Common myeloid progenitor, CD34-positive (primary cell): ENCODE measurements at places on chromosomes 13 and 19.
A peak's percentile ranks its signal among the peaks of the same experiment; 100 is the strongest.

- H3K27ac ChIP-seq: no peak overlapping the region
- no peaks in the 10 kb centered on the region for H3K27me3 ChIP-seq
- peaks cover 18% of the 10 kb centered on the region for H3K4me1 ChIP-seq
- H3K4me3 ChIP-seq: no peak overlapping the region
These were observed 58.6 kb upstream of the WDFY2 start for GRCh38 chr13:51525567-51526167.

- H3K36me3 ChIP-seq: no peaks in the 10 kb centered on the region
- H3K4me1 ChIP-seq: peaks cover 44% of the 10 kb centered on the region
- H3K27me3 ChIP-seq: no peaks in the 10 kb centered on the region
- peak overlapping the region; percentile 81 for H3K27ac ChIP-seq
These were observed 523 bp downstream of the ELAVL1 start for GRCh38 chr19:8004723-8005513.

DNA sequence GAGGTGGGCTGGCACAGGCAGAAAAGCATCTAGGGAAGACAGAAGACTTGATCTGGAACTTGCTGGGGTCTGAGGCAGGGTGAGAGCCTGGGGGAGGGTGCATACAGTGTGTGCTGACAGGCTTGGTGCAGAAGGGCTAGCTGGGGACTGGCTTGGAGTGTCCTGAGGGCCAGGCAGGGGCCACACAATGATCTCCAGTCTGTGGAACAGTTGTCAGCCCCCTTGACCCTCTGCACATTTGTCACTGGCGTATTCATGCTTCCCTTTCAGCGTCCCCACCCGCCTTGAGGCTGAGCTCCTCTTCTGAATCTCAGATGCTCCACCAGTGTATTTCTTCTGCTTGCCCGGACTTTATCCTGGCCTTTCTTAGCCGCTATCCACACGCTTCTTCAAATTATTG, 2.8 kb upstream of the MICU2 start:
- no peak overlapping the region for H3K27ac ChIP-seq
- DNase-seq: no peak
- H3K27me3 ChIP-seq: peaks cover 9% of the 10 kb centered on the region

GRCh38 chr19:10580979-10581631, 6.0 kb downstream of the AP1M2 start:
- H3K4me1 ChIP-seq: peaks cover 4% of the 10 kb centered on the region
- DNase-seq: peak; percentile 93
- H3K27ac ChIP-seq: no peak overlapping the region
- no peaks in the 10 kb centered on the region for H3K36me3 ChIP-seq

DNA sequence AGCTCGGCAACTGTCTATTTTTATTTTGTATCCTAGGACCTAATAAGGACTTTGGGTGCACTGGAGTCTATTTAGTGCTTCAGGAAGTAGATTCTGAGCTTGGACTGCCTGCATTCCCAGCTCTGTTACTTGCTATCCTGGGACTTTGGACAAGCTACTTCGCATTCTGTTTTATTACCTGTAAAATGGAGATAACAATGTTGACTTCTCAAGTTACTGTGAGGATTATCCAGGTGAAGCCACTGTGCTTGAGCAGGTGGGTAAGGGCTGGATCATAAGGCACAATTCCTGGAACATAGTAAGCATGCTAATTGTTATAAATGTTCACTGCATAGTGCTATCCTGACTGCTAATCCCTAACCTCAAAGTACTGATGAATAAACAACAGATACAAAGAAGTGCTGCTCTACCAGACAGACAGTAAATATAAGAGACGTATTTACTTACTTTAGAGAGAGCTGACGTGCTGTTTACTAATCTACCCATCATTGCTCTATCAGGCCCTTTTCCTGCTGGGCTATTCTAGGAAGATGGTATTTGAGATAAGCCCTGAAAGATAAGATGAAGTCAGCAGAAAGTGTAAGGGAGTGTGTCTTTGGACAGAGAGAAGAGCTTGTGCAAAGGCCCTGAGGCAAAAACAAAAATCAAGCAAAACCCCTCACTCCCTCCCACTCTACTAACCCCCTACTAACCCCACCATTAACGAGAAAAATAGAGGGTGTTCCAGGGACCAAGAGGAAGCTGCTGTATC, 50.8 kb upstream of the FLT1 start:
- H3K36me3 ChIP-seq: no peaks in the 10 kb centered on the region
- no peak for DNase-seq
- no peaks in the 10 kb centered on the region for H3K27me3 ChIP-seq
- no peak overlapping the region for H3K4me3 ChIP-seq
- no peak overlapping the region for H3K27ac ChIP-seq

DNA sequence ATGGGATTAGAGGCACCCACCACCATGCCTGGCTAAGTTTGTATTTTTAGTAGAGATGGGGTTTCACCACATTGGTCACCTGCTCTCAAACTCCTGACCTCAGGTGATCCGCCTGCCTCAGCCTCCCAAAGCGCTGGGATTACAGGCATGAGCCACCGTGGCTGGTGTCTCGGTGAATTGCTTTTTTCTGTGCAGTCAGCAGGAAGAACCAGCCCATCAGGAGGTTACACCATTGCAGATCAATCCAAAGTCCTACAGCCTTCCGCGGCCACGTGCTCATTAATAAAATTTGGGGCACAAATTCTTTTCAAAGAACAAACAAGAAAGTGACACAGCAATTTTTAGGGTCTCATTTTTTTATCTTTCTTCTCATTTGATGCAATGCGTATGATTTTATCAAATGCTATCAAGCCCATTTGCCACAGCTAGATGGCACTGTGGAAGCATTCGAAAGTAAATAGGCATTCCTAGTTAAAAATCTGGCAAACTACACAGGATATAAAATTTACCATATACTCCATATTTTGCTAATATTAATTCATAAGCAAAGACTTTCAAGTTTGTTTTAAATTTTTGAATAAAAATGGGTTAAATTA, 54.4 kb upstream of the ZNF835 start:
- no peaks in the 10 kb centered on the region for H3K27me3 ChIP-seq
- no peak overlapping the region for H3K4me3 ChIP-seq
- no peaks in the 10 kb centered on the region for H3K4me1 ChIP-seq
- no peak overlapping the region for H3K27ac ChIP-seq
- no peaks in the 10 kb centered on the region for H3K36me3 ChIP-seq
- peak; percentile 56 for DNase-seq

GRCh38 chr19:3636506-3636905, 9.9 kb upstream of the CACTIN start:
- H3K27me3 ChIP-seq: no peaks in the 10 kb centered on the region
- H3K36me3 ChIP-seq: no peaks in the 10 kb centered on the region
- no peak overlapping the region for H3K4me3 ChIP-seq
- no peak for DNase-seq
- H3K27ac ChIP-seq: no peak overlapping the region

DNA sequence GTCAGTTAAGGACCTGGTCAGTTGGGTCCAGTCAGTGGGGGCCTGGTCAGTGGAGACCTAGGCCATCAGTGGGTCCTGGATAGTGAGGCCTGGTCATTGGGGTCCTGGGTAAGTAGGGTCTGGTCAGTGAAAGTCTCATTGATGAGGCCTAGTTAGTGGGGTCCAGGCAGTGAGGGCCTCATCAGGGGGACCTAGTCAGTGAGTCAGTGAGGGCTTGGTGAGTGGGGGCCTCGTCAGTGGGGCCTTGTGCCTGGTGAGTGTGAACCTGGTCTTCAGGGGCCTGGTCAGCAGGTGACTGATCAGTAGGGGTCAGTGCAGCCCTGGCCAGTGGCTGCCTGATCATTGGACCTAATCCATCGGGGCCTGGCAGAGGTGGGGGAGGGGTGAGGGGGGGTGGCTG, 42.6 kb upstream of the TPM4 start:
- H3K4me3 ChIP-seq: no peak overlapping the region
- peaks cover 6% of the 10 kb centered on the region for H3K4me1 ChIP-seq
- no peak overlapping the region for H3K27ac ChIP-seq

DNA sequence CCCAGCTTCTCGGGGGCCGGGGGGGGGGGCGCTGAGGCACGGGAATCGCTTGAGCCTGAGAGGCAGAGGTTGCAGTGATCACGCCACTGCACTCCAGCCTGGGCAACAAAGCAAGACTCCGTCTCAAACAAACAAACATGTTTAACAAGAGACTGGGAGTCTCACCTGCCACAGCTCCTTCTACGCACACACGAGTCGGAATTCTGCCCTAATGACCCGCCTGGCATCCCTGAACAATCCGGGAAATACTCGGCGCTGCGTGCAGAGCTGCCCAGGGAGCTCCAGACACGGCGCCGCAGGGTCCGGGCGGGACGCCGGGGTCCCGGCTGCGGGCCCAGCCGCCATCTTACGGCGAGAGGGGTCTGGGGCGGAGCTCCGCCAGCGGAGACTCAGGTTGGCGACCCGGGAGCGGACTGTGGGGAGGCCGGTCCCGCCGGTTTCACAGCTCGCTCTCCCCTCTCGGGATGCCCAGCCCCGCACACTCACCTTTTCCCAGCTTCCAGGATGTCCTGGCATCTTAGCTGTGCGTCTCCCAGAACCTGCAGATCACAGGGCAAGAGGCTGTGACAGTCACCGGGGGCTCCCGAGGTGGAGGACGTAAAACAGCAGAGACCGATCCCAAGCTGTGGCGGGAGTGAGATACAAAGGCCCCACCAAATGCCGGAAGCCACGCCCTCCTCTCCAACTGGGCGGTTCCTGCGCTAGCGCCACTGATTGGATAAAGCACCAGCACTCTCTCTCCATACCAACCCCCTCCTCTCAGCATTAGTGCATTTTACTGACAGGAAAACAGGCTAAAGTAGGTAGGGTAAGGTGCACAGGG, 23.6 kb upstream of the ZNF724 start:
- no peaks in the 10 kb centered on the region for H3K27me3 ChIP-seq
- H3K27ac ChIP-seq: peak overlapping the region; percentile 93
- peak overlapping the region; percentile 86 for H3K4me3 ChIP-seq
- peaks cover 4% of the 10 kb centered on the region for H3K4me1 ChIP-seq
- peaks cover 19% of the 10 kb centered on the region for H3K36me3 ChIP-seq

DNA sequence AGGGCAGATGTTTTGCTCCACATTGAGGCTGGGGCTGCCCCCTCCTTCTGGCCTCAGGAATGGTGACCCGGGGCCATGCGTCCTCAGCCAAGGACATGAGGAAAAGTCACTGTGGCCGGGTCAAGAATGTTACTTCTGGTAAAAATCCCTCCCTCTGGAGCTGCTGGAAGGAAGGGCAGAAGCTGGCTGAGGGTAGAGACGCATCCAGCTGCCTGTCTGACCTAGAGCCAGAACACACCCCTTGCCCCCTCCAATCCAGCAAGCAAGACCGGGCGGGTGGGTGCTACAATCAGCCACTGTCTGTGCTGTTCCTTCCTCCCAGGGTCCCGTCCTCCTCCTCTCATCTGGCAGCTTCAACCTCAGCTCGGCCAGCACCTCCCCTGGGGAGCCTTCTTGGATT, 59.0 kb downstream of the PTPRS start:
- no peak for DNase-seq
- H3K27ac ChIP-seq: no peak overlapping the region
- no peak overlapping the region for H3K4me3 ChIP-seq
- H3K27me3 ChIP-seq: no peaks in the 10 kb centered on the region
- no peaks in the 10 kb centered on the region for H3K36me3 ChIP-seq
- no peaks in the 10 kb centered on the region for H3K4me1 ChIP-seq

DNA sequence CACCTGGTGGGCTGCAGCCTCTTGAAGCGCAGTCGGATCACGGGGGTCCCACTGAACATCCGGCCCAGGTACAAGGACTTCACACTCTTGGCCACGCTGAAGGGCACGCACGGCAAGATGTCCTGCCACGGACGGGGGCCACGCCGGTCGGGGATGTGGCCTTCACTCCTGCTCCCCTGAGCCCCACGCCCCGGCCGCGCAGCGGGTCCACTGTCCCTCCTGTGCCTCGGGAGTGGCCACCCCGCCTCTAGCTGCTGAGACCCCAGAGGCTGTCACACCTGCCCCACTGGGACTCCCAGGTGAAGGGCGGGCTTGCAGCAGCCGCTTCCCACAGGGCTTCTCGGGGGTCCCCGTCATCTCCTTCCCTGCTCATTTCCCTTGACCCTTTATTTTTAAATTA, 31.2 kb downstream of the GAS6 start:
- no peak overlapping the region for H3K27ac ChIP-seq
- H3K4me1 ChIP-seq: no peaks in the 10 kb centered on the region

DNA sequence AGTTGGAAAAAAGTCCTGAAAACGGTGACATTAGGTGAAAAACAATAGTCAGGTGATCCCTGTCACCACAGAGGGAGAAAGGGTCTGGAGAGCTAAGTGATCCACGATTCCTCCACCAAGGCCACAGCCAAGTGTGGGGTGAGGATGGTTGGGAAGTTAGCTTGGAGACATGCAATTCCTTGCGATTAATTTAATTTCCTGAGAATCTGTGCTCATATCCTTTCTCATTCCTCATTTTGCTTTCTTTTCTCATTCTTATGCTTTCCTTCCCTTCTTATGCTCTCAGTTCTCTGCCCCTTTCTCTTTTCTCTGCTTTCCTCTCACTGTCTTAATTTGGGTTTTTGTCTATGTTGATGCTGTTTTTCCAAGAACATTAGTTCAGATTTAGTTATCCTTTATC, 68.8 kb downstream of the GPC5 start:
- no peaks in the 10 kb centered on the region for H3K27me3 ChIP-seq
- H3K4me3 ChIP-seq: no peak overlapping the region
- H3K4me1 ChIP-seq: no peaks in the 10 kb centered on the region
- DNase-seq: no peak
- H3K36me3 ChIP-seq: no peaks in the 10 kb centered on the region

DNA sequence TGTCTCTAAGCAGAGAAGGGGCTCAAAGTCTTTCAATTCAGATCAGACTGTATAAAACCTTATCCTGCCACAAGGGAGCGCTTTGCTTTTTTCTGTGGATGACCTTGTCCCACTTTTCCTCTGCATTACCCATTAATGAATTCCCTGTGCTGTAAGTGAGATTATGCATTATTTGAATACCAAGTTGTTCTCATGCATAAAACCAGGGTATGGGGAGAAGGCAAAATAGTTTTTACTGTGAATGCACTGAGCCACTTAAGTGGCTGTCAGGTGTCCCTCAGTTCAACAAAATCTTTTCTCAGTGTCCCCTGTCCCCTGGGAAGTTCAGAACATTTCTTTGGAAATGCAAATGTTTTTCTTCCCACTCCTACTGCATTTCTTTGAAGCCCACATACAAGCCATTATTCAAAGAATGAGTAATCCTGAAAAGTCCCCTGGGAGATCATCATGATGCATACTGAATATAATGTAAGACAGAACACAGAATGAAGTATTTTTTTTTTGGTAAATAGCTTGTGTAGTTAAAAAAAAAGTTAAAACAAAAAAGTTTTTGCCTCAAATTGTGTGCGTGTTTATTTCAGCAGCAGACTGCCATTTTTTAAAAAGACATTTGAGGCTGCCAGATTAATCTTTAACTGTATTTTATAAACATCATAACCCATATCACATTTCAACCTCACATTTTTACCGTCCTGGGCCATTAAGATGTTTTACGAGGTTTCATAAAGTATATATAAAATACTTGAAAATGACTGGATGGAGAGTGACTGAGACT, 506.7 kb upstream of the PCDH9 start:
- H3K27me3 ChIP-seq: no peaks in the 10 kb centered on the region
- no peak overlapping the region for H3K4me3 ChIP-seq
- H3K4me1 ChIP-seq: no peaks in the 10 kb centered on the region
- no peak overlapping the region for H3K27ac ChIP-seq
